ENCODE measurements at places on chromosomes 1 and 21.

DNA sequence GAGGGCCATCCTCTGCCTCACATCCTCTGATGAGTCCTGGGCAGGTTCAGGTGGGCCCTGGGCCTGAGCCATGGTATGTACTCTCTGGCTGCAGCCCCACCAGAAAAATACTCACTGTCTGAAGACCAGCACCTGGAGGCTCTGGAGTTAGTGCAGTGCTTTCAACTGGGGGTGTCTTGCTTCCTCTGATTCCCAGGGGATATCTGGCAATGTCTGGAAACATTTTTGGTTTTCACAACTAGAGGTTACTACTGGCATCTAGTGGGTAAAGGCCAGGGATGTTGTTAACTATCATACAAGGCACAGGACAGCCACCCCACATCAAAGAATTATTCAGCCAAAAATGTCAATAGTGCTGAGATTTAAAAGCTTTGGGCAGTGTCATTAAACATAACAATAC is 152.7 kb downstream of the HIVEP3 start:
- DNase-seq: no peak

GRCh38 chr1:16064536-16065268 is 8.7 kb downstream of the FAM131C start:
- no peak for DNase-seq

GRCh38 chr1:203572134-203572625 is 54.5 kb upstream of the ATP2B4 start:
- DNase-seq: no peak

- DNase-seq: no peak
Observed at GRCh38 chr1:52636721-52637695, 4.0 kb downstream of the SHISAL2A start.

Measured in GOT3 (cell line).